ENCODE measurements at places on chromosomes 6 and 20.

GRCh38 chr6:111727041-111727440 lies 121.4 kb upstream of the TRAF3IP2 start:
- no peak for DNase-seq

GRCh38 chr6:101689156-101689555 lies 295.6 kb downstream of the GRIK2 start:
- no peak for DNase-seq

DNA sequence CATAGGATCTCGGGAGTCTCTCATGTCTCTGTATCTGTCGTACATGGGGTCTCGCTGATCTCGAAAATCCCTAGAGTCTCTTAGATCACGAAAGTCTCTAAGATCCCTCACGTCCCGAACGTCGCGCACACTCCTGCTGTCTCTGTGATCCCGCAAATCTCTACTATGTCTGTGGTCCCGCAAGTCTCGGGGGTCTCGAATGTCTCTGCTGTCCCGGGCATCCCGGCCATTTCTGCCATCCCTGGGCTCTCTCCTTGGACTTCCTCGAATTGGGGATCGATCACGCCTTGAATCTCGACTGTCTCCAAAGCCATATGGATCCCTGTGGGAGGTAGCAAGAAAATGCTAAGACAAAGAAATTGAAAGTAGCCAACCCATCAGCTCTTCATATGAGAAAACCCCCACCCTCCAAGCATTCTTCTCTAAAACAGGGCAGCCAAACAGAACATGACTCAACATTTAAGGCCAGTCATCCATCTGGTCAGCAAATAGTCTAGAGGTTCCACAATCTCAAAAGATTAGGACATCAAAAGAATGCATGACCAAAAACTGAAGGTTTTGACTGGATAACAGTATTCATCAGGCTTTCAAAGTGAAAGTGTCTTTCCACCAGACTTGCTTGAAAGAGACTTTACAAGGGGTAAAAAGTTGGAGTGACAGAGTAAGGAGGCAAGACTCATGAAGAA lies 19.4 kb downstream of the NCOA5 start:
- no peak for DNase-seq

GRCh38 chr6:63572747-63573075 lies 431 bp downstream of the LOC128125822 start:
- DNase-seq: no peak

GRCh38 chr6:82333781-82334180 lies 29.8 kb upstream of the TPBG start:
- DNase-seq: no peak

DNA sequence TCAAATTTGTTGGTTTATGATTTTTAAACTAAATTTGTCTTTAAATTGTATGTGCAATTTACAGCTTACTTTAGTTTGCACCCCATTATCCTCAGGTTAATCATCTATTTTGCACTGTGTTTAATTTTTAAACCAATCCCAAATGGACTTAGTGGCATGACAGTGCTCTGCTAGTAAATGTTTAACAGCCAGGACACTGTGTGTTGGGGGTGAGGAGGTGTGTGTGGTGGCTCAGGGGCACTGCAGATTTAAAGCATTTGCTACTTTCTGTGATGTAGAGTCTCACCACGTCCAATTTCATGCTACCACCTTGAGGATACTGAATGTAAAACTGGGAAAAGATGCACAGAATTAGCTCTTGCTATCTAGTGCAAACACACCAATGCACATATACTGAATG lies 225.7 kb downstream of the HAO1 start:
- DNase-seq: no peak

GRCh38 chr20:60030471-60030870 lies 72.2 kb downstream of the CDH26 start:
- DNase-seq: no peak

- no peak for DNase-seq
These were observed 15.3 kb upstream of the BPIFB1 start for GRCh38 chr20:33267701-33268100.

GRCh38 chr6:42404484-42404883 lies 47.2 kb downstream of the TRERF1 start:
- DNase-seq: no peak

DNA sequence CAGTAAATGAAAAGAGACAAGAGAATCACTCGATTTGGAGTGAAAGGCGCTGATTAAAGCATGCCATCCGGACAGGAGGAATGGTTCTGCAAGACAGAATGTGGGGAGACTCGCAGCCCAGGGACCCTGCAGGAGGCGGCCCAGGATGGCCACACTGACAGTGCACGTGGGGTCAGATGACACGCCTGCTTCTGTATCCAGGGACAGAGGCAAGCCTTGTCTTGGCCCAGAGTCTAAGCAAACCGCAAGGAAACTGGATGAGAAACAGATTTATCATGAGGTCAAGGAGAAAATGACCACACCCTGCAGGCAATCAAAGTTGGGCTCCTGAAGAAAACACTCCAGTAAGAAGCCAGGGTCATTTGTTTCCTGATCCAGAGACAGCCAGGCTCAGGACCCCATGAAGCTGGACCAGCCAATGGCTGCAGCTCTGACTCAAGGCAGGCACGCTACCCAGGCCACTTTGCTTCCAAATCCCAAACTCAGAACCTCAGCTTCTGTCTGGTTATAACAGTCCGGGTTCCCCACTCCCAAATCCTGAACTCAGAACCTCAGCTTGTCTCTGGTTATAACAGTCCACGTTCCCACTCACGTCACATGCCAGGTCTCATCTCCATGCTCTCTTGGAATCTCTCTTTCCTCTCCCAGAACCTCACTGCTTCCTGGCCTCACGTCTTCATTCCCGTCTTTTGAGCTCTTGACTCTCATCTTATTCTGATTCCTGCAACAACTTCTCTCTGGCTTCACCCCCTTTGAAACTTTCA lies 144.9 kb upstream of the THBS2 start:
- DNase-seq: no peak

DNA sequence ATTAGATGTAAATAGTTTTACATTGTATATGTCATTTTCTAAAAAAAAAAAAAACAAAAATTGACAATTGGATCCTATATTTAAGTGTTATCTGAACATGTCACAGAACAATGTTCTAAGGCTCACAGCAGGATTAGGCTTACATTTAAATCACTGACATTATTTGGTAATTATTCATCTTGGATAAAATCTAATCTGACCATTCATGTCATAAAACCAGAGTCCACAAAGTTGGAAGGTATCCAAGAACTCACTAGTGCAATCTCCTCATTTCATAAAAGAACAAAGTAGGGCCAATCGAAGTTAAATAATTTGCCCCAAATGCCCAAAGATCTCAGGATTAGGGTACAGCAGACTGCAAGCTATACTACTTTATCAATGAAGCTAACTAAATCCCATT lies 73.0 kb downstream of the PDSS2 start:
- no peak for DNase-seq

- DNase-seq: no peak
These were observed 26.5 kb downstream of the IL17F start for GRCh38 chr6:52217761-52218160.

- DNase-seq: no peak
These were observed 183.7 kb upstream of the JAG1 start for GRCh38 chr20:10857352-10858070.

DNA sequence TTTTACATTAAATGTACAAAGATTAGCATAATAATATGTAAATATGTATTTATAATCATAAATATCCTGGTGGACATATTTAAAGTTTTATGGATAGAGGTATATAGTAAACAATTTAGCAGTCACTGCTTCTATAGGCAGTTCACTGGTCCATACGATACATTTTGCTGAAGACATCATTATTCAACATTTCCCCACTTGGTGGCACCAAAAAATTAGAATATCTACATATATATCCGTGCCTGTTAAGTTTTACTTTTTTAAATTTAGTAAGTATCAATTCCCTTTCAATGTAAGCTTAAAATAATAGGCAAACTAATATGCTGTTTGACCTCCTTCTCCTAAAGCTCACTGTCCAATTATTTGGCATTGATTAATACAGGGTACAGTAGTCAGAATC lies 64.2 kb downstream of the LMBRD1 start:
- DNase-seq: no peak

- DNase-seq: no peak
These were observed 17.2 kb downstream of the MOCS3 start for GRCh38 chr20:50975701-50976330.

DNA sequence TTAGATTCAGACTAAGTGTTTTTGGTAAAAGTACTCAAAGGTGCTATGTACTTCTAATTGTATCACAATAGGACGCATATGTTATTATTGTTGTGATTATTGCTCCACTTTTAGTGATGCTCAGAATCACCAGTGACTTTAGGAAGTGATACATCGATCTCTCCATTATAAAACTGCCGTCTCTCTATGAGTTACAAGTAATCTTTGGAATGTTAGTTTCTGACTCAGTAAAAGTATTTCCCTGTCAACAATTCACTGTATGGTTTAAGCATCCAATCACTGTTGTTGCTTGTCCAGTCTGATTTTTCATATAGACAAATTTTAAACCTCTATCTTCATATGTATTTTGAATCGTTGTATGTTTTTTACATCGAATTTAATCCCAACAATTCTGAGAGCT lies 9.4 kb downstream of the DCBLD1 start:
- DNase-seq: no peak

- no peak for DNase-seq
These were observed 153.6 kb downstream of the CD83 start for GRCh38 chr6:14270925-14271788.

GRCh38 chr20:21500599-21500998 lies 13.3 kb downstream of the NKX2-2 start:
- no peak for DNase-seq

- DNase-seq: no peak
These were observed 49.0 kb upstream of the VSTM2L start for GRCh38 chr20:37853823-37854375.
